ENCODE measurements at places on chromosomes 3 and 15.
A peak's percentile ranks its signal among the peaks of the same experiment; 100 is the strongest.

DNA sequence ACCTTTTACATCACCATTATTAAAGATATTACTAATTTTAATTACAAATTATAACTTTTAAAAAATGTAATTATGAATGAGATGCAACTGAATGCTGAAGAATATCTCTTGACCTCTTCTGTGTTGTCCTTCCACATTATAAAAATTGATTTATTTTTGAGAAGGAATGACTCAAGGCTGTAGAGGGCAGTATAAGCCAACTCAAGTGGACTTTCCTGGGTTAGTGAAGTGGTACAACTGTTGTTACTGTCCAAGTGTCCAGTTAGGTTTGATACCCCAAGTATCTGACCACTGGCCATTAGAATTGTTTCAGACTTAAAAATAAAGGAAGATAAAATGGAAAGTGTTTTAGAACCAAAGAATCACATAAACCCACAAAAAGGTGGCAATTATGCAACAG lies 51.9 kb downstream of the BBX start:
- DNase-seq, result peak; percentile 29

GRCh38 chr3:65811892-65812291 lies 226.8 kb downstream of the MAGI1 start:
- peak; percentile 20 for DNase-seq

- no peak for DNase-seq
Observed at GRCh38 chr3:179956416-179956830, 80.3 kb downstream of the PEX5L start.

- DNase-seq, result no peak
Observed at GRCh38 chr3:32630266-32630665, 54.7 kb upstream of the CNOT10 start.

DNA sequence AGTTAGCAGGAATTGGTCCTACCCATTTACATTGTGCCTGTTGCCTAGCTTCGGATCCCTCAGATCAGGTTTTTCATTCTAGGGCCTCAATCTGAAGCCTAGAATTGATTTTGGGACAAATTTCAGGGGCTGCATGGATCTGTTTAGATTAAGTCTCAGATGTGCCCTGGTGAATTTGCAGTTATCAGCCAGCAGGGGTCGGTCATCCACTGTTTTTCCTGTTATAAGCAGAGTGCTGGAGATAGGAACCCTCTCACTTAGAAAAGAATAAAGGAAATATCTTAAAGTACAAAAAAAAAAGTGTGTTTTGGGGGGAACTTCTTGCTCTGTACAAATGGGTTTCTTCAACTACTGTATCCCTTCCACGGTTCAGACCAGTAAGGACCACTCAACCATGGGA lies 212.5 kb downstream of the BCHE start:
- DNase-seq, result peak; percentile 2

GRCh38 chr3:119748991-119749390 lies 32.9 kb upstream of the NR1I2 start:
- DNase-seq, result no peak

DNA sequence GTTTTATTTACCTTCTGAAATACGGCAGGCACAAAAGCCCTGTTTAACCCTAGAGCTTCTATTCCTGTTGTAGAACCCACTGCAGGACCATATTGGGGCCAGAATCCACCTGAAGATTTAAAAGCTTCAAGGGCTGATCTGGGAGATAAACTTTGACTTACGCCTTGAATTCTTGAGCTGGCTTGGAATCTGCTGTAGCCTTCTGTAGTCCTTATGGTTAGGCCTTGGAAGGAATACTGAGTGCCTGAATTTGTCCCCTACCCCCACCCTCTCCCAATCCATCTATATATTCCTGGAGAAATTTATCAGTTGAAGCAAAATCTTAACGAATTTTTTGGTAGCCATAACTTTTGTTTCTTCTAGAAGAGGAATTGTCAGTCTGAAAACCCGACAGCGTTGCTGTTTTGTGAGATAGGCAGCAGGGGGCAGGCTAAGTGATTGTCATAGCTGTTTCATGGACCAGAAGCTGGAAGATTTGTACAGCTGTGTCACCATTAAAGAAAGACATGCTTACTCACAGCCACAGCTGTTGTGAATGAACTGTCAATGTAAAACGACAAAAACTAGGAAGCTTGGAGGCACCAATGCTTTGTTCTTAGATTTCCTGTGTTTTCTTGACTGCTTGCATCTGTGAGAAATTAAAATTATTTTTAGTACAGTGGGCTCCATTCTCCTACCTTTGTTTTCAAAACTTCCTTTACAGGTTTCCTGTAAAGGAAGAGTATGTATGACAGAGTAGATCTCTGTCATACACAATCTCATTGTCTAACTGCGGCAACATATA lies 12.8 kb downstream of the LXN start:
- DNase-seq, result peak; percentile 74

Measured in fibroblast of skin of right quadriceps (primary cell).